ENCODE measurements at places on chromosomes 7 and 10.
A peak's percentile ranks its signal among the peaks of the same experiment; 100 is the strongest.

DNA sequence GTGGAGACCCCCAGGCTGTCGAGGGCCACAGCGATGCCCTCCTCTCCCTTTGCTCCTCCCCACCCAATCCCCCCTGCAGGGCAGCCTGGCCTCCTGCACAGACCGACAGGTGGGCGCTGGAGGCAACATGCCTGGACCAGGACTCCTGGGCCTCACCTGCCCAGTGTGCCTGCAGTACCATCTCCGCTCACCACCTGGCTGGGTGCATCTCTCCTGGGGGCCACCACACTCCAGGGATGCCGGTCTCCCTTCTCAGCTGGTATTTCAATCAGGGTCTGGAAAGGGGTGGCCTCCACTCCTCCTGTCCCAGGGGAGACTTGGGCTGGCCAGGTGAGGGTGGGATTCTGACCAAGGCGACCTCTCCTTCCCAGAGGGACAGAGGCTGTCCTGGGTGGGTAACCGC is 17.2 kb upstream of the CFAP46 start:
- no peak for DNase-seq

DNA sequence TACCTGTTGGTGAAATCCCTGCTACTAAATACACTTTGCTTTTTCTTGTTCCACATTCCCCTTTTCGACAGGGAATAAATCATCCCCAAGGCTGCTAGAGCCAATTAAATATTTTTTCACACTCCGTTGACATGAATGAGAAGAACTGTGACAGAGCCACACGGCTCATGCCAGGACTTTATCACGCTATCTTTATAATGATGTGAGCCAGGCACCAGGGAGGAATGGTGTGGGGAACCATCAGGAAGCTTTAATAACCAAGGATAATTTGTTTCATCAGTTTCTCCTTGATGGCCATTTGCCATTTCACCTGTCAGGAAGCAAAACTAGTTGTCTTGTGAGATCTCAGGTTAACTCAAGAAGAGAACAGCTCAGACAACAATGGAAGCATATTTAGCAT is 193.0 kb upstream of the C7orf33 start:
- no peak for DNase-seq

GRCh38 chr10:57018452-57018851 is 657.4 kb upstream of the ZWINT start:
- no peak for DNase-seq

DNA sequence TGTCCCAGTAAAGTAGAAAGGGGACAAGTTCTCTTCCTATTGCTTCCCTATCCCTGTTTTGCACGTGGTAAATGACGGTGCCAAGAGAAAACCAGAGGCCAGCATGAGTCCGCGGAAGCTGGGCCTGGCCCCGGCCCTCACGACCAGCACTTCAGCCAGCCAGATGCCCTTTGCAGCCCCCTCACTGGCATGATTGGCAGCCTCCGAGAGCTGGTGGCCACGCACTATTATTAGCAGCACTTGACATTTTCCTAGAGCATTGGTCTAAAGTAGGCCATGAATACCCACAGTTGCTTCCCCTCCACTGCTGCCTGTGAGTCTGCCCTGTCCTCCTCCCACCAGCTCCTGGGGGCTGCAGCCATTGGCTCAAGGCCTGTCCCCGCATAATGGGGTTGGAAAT is 369.1 kb downstream of the PLXNA4 start:
- DNase-seq = no peak

- DNase-seq = peak; percentile 68
Measured at GRCh38 chr10:122245136-122245535, 26.0 kb upstream of the BTBD16 start.

DNA sequence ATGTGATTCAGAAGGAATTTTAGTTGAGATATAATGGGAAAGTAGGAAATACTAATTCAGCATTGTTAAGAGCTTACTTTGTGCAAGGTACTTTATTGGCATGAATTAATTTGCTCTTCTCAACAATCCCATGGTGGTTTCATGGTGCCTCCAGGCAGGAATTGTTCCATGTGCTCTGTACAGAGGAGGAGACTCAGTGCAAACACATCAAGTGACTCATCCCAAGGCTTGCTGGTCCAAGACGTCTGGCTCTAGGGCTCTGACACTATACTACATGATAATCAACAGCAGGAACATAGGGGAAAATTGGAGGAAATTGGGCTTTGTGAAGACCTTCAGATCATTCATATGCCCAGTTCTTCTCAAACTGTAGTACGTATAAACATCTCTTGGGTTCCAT is 66.5 kb upstream of the PRKG1 start:
- no peak for DNase-seq

- no peak for DNase-seq
Measured at GRCh38 chr7:54841772-54842697, 83.0 kb upstream of the SEC61G start.

DNA sequence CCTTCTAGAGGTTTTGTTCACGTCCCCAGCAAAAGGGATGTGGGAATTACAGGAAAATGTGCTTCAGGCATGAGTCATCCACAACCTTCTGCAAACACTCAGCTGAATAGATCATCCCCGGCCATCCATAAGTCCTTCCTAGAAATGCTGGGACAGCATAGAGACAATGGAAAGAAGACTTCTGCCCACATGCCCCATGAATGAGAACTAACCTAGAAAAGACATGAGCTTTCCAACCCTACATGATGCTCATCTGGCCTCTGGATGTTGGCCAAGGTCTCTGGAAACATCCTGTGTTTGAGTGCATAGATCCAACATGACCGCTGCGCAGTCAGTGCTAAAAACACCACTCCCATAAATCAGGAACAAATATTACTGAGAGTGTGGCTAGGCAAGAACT is 277.5 kb downstream of the PLXNA4 start:
- DNase-seq = no peak

- DNase-seq = peak; percentile 41
Measured at GRCh38 chr7:135774284-135774683, 25.7 kb upstream of the FAM180A start.
